ENCODE measurements at places on chromosomes 16 and 17.
A peak's percentile ranks its signal among the peaks of the same experiment; 100 is the strongest.

GRCh38 chr17:50221864-50222545, 20.6 kb upstream of the COL1A1 start:
- no peak for DNase-seq

DNA sequence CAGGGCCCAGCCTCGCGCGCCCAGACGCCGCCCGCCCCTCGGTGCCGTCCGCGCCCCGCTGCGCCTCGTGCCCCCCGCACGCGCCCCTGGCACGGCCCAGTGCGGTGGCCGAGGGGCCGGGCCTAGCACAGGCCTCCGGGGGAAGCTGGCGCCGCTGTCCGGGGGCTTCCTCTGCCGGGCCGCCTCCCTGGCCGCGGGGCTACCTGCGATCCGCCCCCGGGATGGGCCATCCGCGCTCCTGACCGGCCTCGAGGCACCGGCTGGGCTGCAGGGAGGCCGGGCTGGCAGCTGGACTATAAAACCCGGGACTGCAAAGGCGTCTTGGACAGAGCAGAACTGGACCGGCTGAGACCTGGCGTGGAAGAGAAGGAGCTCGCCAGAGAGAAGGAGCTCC, 783 bp downstream of the BHLHA9 start:
- DNase-seq: no peak

DNA sequence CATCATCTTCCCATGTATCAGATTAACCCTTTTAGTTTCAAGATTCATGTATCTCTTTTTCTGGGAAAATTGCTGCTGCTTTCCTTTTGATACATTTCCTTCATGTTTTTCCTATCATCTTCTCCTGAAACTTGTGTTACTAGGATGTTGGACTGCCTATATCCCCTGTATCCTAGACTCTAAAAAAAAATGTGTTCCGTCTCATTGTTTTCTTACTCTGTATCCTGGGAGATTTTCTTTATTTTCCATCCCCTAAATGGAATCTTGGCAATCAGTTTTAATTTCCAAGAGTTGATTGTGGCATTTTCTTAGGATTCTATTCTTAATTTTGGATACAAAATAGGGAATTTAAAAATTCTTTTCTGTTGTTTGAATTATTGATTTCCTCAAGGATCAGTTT, 36.8 kb downstream of the MAP2K4 start:
- no peak for DNase-seq

- no peak for DNase-seq
Measured at GRCh38 chr17:61384692-61385576, 14.7 kb upstream of the TBX2 start.

DNA sequence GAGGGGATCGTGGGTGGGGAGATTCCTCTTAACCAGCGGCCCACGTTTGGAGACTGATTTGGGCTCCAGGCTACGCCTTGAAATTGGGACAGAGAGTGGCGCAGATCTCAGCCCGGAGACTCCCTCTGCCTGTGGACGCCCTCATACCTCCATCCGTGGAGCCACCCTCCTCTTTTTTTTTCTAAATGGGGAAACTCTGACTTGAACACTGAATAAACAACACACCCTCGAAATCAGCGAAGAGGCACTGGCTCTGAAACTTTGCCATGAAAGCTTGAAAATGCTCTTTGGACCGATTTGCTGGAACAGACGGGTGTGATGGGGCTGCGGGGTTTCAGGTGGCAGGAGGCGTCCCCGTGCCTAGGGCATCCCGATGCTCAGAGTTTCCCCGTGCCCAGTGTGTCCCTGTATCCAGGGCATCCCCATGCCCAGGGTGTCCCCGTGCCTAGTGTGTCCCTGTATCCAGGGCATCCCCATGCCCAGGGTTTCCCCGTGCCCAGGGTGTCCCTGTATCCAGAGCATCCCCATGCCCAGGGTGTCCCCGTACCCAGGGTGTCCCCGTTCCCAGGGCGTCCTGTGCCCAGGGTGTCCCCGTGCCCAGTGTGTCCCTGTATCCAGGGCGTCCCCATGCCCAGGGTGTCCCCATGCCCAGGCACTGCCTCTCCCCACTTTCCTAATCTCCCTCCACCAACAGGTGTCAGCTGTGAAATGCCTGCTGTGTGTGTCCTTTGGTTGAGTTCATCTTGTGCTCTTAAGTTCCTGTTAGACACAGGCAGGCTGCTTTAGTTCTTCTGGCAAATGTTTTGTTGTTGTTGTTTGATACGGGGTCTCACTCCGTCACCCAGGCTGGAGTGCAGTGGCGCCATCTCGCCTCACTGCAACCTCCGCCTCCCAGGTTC, 187.0 kb downstream of the SEC14L1 start:
- no peak for DNase-seq

GRCh38 chr17:80791758-80792284, 199.8 kb upstream of the CHMP6 start:
- peak; percentile 63 for DNase-seq

GRCh38 chr16:7839568-7839967, 506.9 kb downstream of the RBFOX1 start:
- DNase-seq: no peak
